Inflammatory macrophage (primary cell): ENCODE measurements at places on chromosomes 16 and 17.
A peak's percentile ranks its signal among the peaks of the same experiment; 100 is the strongest.

DNA sequence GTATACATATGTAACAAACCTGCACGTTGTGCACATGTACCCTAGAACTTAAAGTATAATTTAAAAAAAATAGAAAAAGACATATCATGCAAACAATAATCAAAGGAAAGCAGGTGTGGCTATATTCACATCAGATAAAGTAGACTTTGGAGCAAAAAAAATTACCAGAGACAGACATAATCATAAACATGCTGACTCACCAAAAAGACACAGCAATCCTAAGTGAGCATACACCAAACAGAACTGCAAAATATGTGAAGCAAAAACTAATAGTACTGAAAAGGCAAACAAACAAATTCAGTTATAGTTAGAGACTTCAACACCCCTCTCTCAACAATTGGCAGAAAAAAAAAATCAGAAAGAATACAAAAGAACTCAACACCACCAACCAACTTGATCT, 29.9 kb downstream of the SHCBP1 start:
- no peak for DNase-seq

DNA sequence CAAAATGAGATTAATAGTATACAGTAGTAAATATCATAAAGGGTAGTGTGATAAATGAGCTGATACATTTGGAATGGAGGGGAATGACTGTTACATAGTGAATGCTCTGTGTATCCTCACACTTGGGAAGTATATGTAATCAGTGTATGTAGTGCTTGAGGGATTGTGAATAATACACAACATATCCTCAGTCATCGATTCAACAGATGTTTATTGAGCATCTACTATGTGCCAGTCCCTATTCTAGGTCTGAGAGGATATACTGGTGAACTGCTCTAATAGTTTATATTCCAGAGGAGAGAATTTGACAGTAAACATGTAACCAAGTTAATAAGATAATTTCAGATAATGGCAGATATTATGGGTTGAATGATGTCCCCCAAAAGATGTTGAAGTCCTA, 3.4 kb upstream of the BECN1 start:
- DNase-seq, result no peak

DNA sequence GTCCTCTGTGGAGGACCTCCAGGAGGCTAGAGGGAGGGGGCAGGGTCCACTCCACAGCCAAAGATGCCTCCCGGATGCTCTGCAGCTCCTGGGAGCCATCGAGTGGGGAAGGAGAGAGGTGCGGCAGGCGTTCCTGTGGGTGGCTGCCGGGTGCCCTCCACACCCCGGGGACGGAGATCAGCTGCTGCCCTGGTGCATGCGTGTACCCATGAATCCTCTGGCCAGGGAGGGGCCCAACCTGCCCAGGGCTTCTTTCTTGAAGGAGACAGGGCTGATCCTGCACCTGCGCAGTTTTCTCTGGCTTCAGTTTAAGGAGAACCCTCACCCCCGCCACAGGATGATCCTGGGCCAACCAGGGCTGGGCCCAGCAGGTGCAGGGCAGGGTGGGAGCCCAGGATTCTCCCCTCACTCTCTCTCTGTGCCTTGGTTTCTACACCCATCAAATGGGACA, 33.5 kb upstream of the DOC2B start:
- DNase-seq, result no peak

DNA sequence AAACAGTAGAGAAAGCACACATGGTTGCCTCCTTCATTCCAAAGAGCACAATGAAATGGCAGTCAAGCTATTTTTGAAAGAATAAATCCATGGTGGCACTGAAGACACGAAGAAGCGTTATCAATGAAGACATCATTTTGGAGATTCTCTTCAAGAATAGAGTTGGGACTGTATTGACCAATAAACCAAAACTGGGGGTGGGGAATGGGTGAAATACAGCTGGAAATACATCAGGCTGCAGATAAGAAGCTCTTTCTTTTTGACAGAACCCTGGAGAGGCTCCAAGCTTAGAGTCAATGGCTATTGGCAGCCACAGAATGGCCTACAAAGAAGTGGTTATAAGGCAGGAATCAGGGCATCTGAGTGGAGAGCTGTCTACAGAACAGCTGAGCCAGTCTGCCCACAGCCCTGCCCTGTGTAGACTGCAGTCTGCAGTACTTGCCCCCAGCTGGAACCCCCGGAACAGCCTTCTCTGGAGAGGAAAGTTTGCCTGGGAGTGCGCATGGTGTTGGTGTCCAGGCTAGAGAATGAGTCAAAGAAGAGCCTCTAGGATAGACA, 100.4 kb downstream of the STX8 start:
- DNase-seq, result no peak

GRCh38 chr16:64878940-64879339, 242.9 kb downstream of the CDH11 start:
- no peak for DNase-seq

GRCh38 chr16:54489225-54490111, 202.9 kb upstream of the IRX3 start:
- DNase-seq, result no peak

GRCh38 chr17:1402262-1402586, 2.2 kb upstream of the YWHAE start:
- DNase-seq, result no peak

GRCh38 chr16:77117707-77118106, 73.3 kb upstream of the MON1B start:
- DNase-seq, result peak; percentile 37

- DNase-seq, result no peak
These were observed 240.7 kb downstream of the MAP2K6 start for GRCh38 chr17:69654981-69655855.
